Stimulated activated CD4-positive, alpha-beta T cell treated with anti-CD3 and anti-CD28 coated beads, Interleukin-1b, Interleukin-23, amount 100 ng/mL, for 24 hours (primary cell): ENCODE measurements at places on chromosomes 2 and 18.

DNA sequence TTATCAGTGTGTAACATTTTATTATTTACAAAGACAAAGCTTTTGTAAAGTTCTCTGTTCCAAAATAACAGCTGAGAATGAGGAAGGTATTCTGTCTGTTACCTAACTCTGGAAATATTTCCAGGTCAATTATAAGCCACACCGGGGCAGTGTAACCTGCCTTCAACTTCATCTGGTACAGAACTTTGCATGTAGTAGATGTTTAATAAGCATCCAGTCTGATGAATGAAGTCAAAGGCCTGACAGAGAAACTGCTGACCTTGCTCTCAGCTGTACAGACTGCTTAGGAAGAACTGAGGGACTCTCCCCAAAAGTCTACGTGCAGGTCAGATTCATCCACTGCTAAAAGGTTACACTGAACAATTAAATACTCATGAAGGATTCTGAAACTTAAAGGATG, 43.3 kb downstream of the WDFY1 start:
- no peak for DNase-seq

GRCh38 chr2:67498931-67499330, 101.8 kb downstream of the ETAA1 start:
- no peak for DNase-seq

DNA sequence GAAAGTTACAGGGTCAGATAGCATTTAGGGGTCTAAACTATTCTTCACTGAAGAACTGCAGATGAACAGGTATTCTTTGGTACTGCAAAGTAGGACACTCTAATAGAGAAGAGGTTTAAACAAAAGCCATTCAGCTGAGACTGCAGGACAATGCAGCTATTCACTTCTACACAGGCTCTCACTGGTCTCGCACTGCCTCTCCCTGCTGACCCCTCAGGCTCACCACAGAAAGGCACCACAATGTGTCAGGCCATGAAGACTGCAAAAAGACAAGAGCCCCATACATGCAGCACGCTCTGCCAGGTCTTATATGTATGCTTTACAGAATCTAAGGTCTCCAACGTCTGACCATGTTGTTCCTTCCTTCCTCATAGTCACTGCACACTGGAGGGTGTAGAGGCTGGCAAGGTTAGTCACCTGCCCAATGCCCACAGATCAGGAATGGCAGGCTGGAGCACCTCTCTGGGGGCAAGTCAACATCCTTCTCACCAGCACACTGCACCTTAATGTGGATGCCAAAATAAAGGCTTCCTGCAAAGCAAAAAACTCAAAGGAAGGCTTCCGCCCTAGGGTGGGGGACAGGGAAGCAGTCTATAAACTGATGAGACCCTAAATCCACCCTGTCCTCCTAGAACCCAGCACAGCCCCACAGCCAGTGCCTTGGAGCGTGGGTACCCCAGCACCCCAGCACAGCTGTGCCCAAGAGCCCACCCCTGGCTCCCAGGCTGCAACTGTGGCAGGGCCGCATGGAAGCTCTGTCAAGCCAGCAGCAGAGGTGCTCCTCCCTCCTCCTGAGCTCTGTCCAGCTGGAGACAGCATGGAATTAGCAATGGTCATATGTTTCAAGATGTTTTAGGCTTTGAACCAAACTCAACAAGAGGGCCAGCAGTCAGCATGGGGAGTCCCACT, 10.7 kb upstream of the RNU4ATAC start:
- DNase-seq, result no peak

DNA sequence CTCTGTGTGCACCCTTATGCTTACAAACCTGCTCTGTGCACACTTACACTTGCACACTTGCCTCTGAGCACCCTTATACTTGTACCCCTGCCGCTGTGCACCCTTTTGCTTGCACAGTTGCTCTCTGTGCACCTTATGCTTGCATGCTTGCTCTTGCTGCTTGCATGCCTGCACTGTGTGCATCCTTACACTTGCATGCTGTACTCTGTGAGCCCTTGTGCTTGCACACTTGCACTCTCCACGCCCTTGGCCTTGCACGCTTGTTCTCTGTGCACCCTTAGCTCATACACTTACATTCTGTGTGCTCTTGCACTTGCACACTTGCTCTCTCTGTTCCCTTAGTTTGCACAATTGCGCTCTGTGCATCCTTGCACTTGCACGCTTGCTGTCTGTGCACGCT, 78.3 kb downstream of the GNAL start:
- DNase-seq, result no peak
